Activated T-cell treated with anti-CD3 and anti-CD28 coated beads, Interleukin-2, amount 50 U/mL, for 72 hours (primary cell): ENCODE measurements at places on chromosomes 6 and 20. TPM values are rescaled to one million over a fixed set of nuclear protein-coding genes. Genes with fewer than 3 reads are reported as not detected.

The SMLR1 gene
- not detected for total RNA-seq

The BPIFB4 gene
- not detected for total RNA-seq

The RALY gene
- total RNA-seq = 164 TPM

The ASCC3 gene
- 54.9 TPM for total RNA-seq

The DSP gene
- 0.32 TPM for total RNA-seq

The PLN gene
- total RNA-seq = not detected

The SAMD5 gene
- not detected for total RNA-seq

The PDYN gene
- total RNA-seq = not detected

The CTNNBL1 gene
- total RNA-seq = 102 TPM

The ACTL10 gene
- 1.8 TPM for total RNA-seq

The RBM24 gene
- not detected for total RNA-seq

The ARMH2 gene
- not detected for total RNA-seq

The CYP24A1 gene
- total RNA-seq = not detected

The TBX18 gene
- not detected for total RNA-seq

The RBPJL gene
- total RNA-seq = not detected

The IMPG1 gene
- not detected for total RNA-seq

The THBS2 gene
- not detected for total RNA-seq

The IL20RA gene
- total RNA-seq = not detected

The BHLHE23 gene
- total RNA-seq = not detected

The DEFB127 gene
- total RNA-seq = not detected

The SLC17A2 gene
- total RNA-seq = not detected

The MACROD2 gene
- not detected for total RNA-seq

The RGL2 gene
- total RNA-seq = 34.3 TPM

The DNAH8 gene
- total RNA-seq = 0.02 TPM

The NR2E1 gene
- not detected for total RNA-seq

The EFCAB8 gene
- 2.7 TPM for total RNA-seq

The RSPO3 gene
- total RNA-seq = not detected

The THEMIS gene
- 14.0 TPM for total RNA-seq

The IL17A gene
- total RNA-seq = 2.8 TPM

The OR2H2 gene
- not detected for total RNA-seq

The MICB gene
- 18.7 TPM for total RNA-seq

The MCCD1 gene
- total RNA-seq = not detected

The OLIG3 gene
- 0.35 TPM for total RNA-seq

The PLA2G7 gene
- not detected for total RNA-seq

The OR2J3 gene
- not detected for total RNA-seq

The MMP24 gene
- not detected for total RNA-seq

The CLVS2 gene
- total RNA-seq = not detected

The WFDC9 gene
- total RNA-seq = not detected

The VNN1 gene
- not detected for total RNA-seq

The CST2 gene
- total RNA-seq = not detected

The CRISP3 gene
- not detected for total RNA-seq

The FABP7 gene
- total RNA-seq = not detected

The FAXC gene
- not detected for total RNA-seq

The TINAG gene
- total RNA-seq = not detected
